Tongue (tissue), 3 donors: ENCODE measurements at places on chromosomes 2 and 18. TPM values are rescaled to one million over a fixed set of nuclear protein-coding genes. Genes with fewer than 3 reads are reported as not detected.

Gene MROH2A
- 2.5 TPM for total RNA-seq

Gene LAMA3
- 37.0 TPM for total RNA-seq

Gene WNT10A
- total RNA-seq, result 5.7 TPM

Gene AQP12A
- total RNA-seq, result not detected

GRCh38 chr2:30356071-30356470, 91.0 kb upstream of the LCLAT1 start:
- DNase-seq, result no peak

- no peak for DNase-seq
Measured at GRCh38 chr2:173959358-173959884, 5.8 kb downstream of the SP3 start.

Gene SKA1
- total RNA-seq, result 2.6 TPM

- peak; percentile 9 for DNase-seq
Measured at GRCh38 chr2:6750411-6751158, 115.1 kb downstream of the CMPK2 start.

DNA sequence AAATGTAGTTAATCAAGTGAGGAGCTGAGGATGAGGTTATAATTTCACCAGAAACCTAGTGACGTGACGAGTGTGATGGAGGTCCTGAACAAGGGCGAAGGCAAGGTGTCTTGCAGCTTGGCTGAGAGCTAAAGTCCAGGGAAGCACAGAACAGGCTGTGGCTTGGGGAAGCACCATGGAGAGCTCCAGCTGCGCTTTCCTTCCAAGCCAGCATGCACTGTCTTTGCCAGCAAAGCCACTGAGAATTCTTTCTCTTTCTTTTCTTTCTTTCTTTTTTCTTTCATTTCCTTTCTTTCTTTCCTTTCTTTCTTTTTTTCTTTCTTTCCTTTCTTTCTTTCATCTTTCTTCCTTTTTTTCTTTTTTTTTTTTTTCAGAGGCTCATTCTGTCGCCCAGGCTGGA, 239.3 kb downstream of the FBXO15 start:
- peak; percentile 37 for DNase-seq

GRCh38 chr2:17736989-17737388, 16.6 kb downstream of the SMC6 start:
- no peak for DNase-seq

DNA sequence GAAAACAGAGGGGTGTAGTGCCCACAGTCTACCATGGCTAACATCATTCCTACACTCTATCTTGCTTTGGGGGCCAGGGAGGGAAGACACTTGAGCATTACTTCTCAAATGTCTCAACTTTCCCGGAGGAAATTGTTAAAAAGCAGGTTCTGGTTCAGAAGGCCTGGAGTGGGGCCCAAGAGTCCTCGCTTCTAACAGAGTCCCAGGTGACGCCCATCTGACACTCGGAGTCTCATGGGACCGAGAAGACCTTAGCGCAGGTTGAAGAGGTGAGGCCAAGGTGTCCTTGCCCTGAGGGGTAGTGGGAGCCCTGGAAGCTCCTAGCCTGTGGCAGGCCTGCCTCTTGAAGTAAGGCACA, 40.1 kb downstream of the ZFP36L2 start:
- no peak for DNase-seq

GRCh38 chr2:161357097-161357496, 48.9 kb downstream of the PSMD14 start:
- DNase-seq, result no peak

- no peak for DNase-seq
Measured at GRCh38 chr2:51387235-51387634, 355.3 kb upstream of the NRXN1 start.
